Colonic mucosa (tissue), 4 donors: ENCODE measurements at places on chromosomes 3 and 15. TPM values are rescaled to one million over a fixed set of nuclear protein-coding genes. Genes with fewer than 3 reads are reported as not detected.

The TRPC1 gene
- total RNA-seq: 2.2 TPM

The CELF6 gene
- 0.74 TPM for total RNA-seq

The BLM gene
- total RNA-seq: 3.3 TPM

The HIGD2B gene
- total RNA-seq: not detected

The GOLGA6A gene
- not detected for total RNA-seq

The ATP13A4 gene
- 11.0 TPM for total RNA-seq

- DNase-seq: no peak
These were observed at the start of gene PRRT3 for GRCh38 chr3:9951962-9952805. Gene PRRT3 (minus strand): TSS chr3:9952408. CDS start chr3:9950115, 2,293 bp downstream.

- DNase-seq: no peak
These were observed 928.1 kb downstream of the ROBO1 start for GRCh38 chr3:78839693-78840092.

GRCh38 chr3:157094301-157094700, 65.6 kb downstream of the CCNL1 start:
- no peak for DNase-seq

DNA sequence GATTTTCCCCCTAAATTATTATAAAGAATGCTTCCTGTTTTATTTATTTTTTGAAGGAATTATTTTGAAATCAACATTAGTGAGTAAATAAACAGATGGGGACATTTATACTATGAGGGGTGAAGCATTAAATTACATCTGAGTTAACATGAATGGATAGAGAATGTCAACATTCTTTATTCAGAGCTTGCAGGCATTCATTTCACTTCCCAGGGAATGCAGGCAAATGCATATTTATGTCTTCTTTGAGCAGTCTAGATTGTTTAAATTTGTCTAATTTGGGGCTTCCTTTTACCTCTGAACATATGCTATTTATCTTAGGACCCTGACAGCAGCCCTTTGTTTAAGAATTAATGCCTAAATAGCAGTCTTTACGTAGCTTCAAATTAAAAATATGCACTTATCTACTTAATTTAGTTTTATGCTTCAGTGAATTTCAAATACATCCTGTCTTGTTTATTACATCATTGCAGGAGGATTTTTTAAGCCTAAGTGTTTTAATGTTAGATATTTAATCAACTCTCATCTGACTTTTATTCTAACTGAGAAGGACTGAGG, 630.5 kb upstream of the LMCD1 start:
- DNase-seq: no peak

GRCh38 chr3:192986379-192986778, 68.7 kb upstream of the MB21D2 start:
- no peak for DNase-seq

GRCh38 chr3:144670571-144670970, 698.9 kb downstream of the DIPK2A start:
- no peak for DNase-seq

DNA sequence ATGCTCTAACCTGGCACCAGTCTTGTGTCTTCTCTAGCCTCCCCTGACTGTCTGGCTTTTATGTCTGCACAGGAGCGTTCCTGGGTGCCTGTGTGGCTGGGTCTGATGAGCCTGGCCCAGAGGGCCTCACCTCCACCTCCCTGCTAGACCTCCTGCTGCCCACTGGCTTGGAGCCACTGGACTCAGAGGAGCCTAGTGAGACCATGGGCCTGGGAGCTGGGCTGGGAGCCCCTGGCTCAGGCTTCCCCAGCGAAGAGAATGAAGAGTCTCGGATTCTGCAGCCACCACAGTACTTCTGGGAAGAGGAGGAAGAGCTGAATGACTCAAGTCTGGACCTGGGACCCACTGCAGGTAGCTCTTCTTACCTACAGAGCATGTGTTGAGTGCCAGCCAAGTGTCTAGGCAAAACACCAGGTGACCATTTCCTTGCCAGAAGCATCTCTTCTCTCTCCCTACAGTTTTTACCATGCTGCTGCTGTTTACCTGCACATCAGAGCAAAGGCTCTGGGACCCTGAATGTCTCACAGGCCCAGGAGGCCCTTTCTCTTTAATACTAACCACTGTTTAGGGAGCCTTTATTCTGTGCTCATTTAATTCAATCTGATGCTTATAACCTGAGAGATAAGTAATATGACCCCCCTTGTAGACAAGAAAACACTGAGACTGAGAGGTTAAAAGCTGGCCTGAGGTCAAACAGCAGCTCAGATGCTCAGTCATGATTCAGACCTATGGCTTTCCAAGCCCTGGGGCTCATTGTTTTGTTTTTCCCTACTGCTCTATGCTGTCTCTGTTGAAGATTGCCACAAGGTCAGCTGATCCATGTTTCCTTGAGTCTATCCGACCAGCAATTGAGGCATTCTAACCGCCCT, 10.4 kb downstream of the PODXL2 start:
- no peak for DNase-seq

- no peak for DNase-seq
These were observed 9.8 kb downstream of the LRIG1 start for GRCh38 chr3:66490984-66491383.

DNA sequence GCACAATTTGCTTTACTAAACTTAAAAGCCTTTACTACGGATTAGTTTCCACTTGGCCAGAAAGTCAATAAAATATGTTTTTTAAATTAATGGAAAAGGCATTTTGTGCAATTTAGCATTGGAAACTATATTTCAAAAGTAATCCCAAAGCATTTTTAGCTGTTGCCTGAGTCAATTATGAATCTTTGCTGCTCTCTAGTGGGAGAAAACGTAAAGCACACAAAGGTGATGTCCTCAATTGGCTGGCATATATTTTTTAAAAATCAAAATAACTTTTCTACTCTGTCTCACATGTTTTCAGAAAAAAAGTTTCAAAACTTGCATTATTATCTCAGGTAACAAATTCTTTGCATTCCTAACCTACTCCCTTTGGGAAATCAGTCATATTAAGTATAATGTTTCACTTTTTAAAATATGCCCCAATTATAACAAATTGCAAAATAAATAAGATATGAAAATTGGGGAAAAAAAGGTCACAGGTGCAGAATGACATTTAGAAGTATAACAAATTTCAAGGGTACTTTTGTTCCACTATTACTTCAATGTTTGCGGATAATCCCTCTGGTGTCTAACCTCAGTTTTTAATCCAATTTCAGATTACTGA, 47.2 kb upstream of the TEX55 start:
- no peak for DNase-seq

DNA sequence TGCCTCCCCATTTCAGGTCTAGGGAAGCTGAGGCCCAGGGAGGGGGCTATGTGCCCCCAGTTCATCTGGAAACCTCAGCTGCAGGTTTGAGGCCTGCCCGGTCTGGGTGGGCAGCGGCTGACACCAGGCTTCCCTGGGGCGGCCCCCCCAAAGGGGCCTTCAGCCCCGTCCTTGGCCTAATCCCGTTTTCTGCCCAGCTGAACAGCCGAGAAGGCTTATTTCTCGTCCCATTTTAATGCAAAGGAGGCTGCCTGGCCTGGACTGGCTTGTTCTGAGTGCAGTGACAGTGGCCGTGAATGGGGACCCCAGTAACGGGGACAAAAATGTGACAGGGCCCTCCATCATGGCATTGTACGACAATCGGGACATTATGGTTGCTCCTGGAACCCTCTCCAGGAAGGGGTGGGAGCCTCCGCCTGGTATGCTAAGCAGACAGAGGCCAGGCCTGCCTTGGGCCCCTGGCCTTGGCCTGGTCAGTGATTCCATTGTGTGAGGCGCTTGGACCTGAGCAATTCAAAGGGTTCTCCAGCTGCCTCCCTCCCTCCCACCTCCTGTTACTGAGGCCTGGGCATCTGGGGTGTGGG, 93.9 kb downstream of the WNT7A start:
- DNase-seq: no peak

- no peak for DNase-seq
These were observed 93.3 kb downstream of the ATP1B3 start for GRCh38 chr3:141969711-141970110.
